MG63 (cell line): ENCODE measurements at places on chromosomes 4 and X.
A peak's percentile ranks its signal among the peaks of the same experiment; 100 is the strongest.

GRCh38 chr4:82954212-82954611 lies 53.7 kb downstream of the THAP9 start:
- DNase-seq: no peak

GRCh38 chr4:84920617-84921016 lies 45.9 kb downstream of the WDFY3 start:
- DNase-seq: peak; percentile 3

DNA sequence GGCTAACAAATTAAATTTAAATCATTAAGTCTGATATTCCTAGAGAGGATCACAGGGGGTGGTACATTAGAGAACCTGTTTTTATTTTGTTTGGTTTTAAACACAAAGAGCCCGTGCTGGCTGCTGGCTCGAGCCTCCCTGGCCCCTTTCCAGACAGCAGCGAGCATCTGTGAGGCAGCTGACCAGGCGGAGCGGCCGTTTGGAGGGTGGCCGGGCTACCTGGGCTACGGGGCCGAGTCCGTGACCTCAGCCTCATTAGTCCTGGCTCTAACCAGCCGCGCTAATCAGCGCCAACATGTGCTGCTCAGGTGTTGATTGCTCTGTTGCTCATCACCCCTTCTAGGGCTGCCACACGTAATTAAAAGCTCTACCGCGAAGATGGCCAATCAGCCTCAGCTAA lies 35.3 kb downstream of the DCTD start:
- DNase-seq: no peak

DNA sequence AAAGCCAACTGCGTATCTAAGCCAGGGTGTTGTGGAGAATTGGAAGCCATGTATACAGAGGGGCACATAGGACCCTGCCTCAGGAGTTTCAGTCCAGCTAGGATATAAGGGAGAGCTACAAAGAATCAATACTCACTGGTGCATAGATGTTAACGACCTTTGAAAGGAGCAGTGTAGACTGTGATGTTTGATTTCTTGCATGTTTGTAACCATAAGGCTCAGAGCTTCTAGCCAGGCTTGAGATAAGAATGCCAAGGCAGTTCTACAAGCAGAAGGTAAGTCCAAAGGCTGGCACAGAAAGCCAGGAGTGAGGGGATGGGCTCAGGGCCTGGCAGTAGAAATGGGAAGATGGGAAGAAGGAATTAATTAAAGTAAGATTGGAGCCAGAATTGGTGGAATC lies 75.7 kb downstream of the CC2D2A start:
- DNase-seq: no peak

DNA sequence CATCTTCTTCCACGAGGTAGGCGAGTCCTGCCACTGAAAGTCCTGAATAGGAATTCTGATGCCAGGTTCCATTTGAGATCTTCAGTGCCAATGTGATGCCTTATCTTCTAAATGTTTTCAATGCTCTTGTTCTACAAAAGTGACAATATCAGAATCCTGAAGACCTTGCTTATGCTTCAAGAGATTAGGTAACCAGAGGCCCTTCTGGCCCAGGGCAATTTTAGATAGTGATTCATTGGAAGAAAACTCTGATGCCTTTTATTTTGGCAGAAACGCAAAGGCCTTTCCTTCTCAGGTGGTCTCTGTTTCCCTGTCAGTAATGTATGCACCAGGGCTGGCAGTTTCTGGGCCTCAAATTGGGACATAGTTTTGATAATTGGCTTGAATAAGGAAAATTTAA lies 144.8 kb downstream of the CEP135 start:
- DNase-seq: no peak

GRCh38 chr4:24582235-24582832 lies 2.0 kb downstream of the DHX15 start:
- no peak for DNase-seq

DNA sequence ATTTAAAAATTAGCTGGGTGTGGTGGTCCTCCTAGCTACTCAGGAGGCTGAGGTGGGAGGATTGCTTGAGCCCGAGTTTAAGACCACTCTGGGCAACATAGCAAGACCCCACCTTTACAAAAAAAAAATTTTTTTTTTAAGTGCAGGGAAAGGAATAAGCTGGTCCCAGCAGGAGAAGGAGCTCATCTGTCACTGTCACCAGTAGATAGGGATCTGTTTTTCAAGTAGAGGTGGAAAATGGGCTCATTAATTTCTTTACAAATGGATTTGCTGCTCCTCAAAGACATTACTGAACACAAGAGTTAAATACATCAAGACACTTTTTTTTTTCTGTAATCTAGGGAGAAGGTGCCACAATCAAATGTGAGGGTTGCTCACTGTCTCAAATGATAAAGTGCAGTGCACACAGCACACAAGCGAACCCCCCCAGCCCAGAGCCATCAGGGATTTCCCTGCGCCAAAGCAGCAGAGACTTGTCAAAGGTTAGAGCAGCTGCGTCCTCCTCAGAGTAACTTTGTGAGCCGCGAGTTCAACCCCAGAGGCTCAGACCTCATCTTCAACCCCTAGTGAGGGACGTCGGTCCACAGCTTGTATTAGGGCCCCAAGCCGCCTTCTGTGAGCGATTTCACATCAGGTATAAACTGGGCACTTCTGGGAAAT lies 14.3 kb upstream of the MTNR1A start:
- DNase-seq: no peak

- no peak for DNase-seq
Measured at GRCh38 chr4:44720371-44720770, 6.0 kb downstream of the GNPDA2 start.

- no peak for DNase-seq
Measured at GRCh38 chr4:120971884-120972283, 49.4 kb upstream of the PRDM5 start.

DNA sequence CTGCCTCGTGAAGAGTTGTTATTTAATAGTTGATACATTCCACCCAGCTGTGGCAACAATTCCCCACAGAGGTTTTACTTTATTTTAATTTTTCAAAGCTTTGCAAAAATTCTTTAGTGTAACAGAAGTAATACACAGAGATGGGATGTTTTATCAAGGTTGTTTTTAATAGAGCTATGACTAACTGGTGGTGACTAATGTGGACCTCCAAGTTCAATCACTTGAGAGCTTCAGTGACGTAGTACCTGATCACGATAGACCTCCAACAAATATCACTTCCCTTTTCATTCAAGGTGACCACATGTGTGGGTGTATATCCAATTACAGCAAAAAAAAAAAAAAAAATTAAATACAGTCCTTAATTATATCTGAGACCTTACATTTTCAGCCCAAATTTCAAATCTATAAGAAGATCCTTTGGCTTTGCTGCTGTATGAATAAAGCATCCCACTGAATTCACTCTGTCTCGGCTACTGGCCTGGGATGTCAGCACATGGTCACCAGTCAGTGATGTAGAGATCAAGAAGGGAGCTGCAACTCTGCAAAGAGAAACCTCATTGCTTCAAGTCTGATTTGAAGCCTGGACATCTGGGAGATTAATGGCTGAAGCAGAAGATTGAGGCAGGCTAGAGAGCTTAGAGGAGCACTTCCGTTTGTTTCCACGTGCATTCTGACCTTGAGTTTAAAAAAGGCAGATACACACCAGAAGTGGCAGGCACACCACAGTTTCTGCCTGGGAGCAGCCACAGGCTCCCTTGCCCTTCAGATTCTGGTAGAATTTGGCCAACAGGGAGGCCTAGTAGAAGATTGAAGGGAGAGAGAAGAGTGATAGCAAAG lies 345.9 kb upstream of the NOCT start:
- no peak for DNase-seq

DNA sequence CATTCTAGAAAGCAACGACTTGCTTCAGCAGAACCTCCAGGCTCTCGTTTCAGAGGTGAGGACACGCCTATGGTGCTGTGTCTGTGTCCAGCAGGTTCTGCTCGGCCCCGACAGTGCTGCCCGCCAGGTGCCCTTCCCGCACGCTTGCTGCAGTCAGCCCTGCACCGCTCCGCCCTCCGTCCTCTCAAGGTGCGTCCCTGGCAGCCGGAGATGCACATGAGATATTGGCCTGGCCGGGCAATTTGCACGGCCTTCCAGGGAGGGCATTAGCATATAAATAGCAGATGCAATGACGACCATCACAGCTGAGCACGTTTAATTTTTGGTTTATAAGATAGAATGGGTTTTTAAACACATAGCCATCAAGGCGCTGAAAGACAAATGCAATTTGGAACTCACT lies 14.4 kb downstream of the UVSSA start:
- no peak for DNase-seq

- DNase-seq: peak; percentile 66
Measured at GRCh38 chr4:183722731-183723560, 63.9 kb downstream of the TRAPPC11 start.

GRCh38 chr4:6456450-6456849 lies 16.0 kb downstream of the PPP2R2C start:
- DNase-seq: no peak

GRCh38 chr4:36137336-36137735 lies 107.0 kb downstream of the ARAP2 start:
- no peak for DNase-seq

DNA sequence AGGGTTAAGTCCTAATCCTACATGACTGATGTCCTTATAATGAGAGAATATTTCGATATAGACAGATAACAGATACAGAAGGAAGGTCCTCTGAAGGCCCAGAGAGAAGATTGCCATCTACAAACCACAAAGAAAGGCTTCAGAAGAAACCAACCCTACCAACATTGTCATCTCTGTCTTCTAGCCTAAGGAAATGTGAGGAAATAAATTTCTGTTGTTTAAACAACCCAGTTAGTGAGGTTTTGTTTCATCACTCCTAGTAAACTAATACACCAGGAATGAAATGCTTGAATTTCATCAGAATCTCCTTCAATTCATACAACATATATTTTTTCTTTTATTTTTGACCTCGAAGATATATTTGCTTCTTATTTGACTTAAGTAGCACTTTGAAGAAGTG lies 1527.8 kb downstream of the STIM2 start:
- no peak for DNase-seq

DNA sequence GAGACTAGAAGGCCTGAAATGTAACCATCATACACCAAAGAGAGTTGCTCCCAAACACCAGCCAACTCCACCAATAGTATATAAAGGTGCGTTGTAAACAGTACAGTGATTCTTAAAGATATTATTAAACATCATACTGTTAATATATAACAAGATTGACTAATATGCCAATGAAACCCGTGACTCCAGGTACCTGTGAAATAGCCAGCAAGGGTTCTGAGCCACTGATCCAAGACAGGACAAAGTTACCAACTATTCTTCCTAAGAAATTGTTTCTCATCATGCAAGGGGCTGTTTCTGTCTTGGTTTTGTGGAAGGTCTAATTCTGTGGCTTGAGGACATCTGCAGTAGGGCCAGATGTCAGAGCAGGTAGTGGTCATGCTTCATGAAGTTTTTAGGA lies 47.2 kb downstream of the FHL1 start:
- DNase-seq: no peak

DNA sequence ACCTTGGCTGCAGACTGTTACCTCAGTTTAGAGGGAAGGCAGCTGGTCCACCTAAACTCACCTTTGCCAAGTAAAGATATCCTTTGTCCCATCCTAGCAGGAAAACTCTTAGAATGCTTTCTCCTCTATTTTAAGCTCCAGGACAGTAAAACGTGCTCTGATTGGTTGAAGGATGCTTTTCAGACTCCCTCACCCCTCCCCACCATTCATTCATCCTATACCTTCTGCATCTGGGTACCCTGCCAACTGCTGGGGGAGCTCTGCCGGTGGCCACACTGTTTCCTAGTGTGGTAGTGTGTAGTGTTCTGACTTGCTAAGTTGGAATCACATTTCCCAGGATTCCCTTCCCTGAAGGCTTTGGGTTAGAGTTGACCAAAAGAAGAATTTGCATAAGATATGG lies 20.3 kb upstream of the POLA1 start:
- no peak for DNase-seq

GRCh38 chr4:15336410-15337167 lies 91.2 kb upstream of the C1QTNF7 start:
- no peak for DNase-seq

- no peak for DNase-seq
Measured at GRCh38 chr4:72665171-72665968, 96.3 kb upstream of the ADAMTS3 start.

- no peak for DNase-seq
Measured at GRCh38 chr4:83114576-83114975, at the start of gene PLAC8. Gene PLAC8, minus strand, starts transcription at chr4:83114729. Its CDS starts 6,808 bp downstream, at chr4:83107921.

DNA sequence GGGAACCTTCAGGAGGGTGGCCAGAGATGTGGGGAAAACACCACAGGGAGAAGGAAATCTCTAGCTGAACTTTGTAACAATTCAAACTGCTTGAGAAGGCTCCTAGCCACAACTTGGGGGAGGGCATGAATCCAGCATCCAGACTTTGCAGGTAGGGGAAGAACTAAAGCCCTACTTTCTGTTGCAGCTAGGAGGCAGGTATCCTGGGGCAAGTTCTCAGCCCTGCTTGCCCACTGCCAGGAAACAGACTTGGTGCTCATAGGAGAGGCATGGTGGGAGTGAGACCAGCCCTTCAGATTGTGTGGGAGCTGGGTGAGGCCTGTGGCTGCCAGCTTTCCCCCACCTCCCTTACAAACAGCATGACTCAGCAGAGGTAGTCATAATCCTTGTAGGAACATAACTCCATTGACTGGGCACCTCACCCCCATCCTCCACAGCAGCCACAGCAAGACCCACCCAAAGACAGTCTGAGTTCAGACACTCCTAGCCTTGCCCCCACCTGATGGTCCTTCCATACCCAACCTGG lies 209.5 kb upstream of the CPEB2 start:
- no peak for DNase-seq

DNA sequence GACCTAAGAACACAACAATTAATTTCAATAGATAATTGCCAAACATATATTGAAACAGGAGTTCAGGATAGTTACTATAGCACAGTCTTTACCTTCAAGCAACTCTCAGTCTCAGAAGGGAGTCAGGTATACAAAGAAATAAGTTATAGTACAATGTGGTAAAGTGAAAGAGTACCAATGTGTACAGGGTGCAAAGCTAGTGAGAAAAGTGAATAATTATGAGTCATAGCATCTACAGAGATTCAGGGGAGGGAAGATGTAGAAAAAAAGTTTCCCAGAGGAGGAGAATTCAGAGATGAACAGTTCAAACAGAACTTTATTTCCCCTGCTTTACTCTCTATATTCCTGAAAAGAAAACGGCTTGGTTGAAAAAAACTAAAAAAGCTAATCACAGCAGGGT lies 22.7 kb upstream of the DKK2 start:
- no peak for DNase-seq

- no peak for DNase-seq
Measured at GRCh38 chrX:133868250-133868649, 117.1 kb downstream of the GPC3 start.

GRCh38 chr4:159267869-159268285 lies 165.0 kb downstream of the RAPGEF2 start:
- no peak for DNase-seq
